ENCODE measurements at places on chromosomes 1 and 21.

GRCh38 chr1:71908871-71909390 is 373.4 kb downstream of the NEGR1 start:
- DNase-seq, result no peak

DNA sequence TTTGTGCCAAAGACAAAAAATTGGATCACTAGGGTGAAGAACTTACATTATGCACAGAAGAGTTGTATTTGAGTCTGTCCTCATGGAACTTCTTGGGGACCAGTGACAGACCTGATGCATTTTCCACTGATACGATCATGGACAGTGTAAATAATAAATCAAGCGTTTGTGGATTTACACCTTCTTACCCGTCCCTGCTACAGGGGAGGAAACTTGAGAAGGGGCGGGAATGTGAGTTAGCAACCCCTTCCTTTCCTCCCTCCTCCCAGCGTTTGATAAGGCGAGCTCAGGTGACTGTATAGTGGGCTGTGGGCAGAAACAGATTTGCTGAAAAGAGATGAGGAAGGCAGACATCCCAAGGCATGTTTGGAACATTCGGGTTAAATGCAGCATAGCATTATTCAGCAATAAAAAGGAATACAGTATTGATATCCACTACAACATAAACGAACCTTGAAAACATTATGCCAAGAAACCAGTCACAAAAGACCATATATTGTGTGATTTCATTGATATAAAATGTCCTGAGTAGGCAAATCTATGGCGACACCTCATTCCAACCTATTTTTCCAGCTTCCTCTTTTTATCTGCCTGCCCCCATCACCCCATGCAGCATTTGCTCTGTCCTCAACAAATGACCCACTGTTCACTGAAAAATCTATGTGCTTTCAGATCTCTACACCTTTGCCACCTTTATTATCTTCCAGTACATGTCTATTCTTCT is 128.7 kb downstream of the ZZZ3 start:
- no peak for DNase-seq

DNA sequence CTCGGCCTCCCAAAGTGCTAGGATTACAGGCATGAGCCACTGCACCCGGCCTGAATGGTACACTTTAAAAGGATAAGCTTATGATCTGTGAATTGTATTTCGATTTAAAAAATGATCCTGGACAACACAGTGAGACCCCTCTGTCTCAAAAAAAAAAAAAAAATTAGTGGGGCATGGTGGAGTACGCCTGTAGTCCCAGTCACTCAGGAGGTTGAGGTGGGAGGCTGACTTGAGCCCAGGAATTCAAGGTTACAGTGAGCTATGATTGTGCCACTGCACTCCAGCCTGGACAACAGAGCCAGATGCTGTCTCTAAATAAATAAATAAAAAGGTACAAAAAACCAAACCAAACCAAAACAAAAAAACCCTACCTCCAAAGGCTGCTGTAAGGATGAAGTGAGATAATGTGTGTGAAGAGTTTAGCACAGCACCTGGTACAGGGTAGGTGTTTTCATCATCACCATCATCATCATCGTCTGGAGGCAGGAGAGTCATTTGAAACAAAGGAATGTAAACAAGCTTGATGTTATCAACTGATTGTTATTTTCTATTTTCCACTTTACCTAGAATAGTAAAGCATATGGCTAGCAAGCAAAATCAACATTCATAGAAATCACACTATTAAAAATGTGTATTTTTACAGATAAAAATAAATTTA is 22.5 kb upstream of the HTR1D start:
- no peak for DNase-seq

- no peak for DNase-seq
Observed at GRCh38 chr1:7633506-7634245, 137.4 kb upstream of the VAMP3 start.

DNA sequence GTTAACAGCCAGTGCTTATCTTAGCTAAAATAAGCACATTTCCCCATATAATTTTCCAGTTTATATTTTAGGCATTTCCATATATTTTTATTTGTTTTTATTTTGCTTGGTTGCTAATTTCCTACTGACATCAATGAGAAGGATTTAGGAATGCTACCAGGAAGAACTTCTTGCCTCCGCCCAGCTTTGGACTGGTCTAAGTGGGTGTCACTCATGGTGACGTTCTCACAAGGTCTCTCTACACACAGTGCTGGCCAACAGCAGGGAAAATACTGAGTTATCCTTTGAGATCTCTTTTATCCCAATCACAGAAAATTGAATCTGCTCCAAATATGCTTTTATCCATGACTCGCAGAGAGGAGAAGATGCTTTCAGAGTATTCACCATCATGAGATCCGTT is 13.2 kb downstream of the MX1 start:
- DNase-seq, result no peak

DNA sequence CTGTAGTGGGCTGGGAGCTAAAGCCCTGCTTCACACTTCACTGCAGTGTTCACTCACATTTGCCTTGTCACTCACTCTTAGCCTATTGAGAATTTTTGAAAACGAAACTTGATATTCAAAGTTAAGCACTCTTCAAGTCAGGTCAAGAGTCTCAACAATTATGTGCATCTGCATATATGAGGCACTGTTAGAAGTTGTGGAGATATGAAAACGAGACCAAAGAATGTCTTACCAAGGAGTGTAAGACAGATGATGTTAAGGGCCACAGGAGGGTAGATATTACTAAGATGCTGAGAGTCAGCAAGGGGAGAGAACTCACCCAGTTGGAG is 64.7 kb upstream of the GJA8 start:
- DNase-seq, result no peak

DNA sequence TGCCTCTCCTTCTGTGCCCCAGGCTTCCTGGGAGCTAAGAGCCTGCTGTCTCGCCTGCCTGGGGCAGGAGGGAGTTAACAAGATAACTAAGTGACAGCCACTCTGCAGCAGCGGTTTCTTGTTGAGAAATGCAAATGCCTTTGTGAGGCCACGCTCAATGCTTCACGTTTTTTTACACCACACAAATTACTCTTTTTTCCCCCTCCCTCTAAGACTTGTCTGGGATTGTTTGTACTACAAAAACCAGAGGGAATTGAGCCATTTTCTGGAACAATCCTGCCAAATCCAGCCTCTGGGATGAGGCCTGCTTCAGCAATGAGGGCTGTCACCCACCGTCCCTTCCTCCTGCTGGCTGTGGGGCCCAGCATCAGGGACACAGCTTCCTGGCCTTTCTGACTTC is 119.6 kb downstream of the ACTL8 start:
- no peak for DNase-seq

DNA sequence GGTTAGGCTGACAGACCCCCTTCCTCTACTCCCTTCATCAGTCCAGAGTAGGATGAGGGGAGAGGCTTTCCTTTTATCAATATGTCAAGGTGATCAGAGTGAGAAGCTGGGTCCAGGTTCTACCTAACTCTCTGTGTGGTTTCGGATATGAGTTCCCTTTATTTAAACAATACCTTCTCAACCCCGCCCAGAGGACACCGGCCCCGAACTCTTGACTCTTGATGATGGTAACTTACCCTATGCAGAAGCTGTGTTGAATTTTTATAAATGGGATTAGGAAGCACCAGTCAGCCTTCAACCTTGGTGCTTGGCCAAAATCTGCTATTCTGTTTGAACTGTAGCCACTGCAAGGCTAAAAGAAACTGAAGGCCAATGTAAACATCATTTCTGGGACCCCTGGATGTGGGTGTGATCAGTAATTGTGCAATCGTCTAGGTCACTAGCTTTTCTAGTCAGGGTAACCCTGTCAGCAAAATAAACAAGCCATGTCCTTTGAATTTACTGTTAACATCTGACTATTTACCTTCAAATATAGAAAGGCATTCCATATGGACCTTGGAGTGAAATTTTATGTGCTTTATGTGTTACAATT is 398.3 kb downstream of the SEC16B start:
- no peak for DNase-seq

- no peak for DNase-seq
Observed at GRCh38 chr1:214901718-214902117, 180.8 kb upstream of the KCNK2 start.

DNA sequence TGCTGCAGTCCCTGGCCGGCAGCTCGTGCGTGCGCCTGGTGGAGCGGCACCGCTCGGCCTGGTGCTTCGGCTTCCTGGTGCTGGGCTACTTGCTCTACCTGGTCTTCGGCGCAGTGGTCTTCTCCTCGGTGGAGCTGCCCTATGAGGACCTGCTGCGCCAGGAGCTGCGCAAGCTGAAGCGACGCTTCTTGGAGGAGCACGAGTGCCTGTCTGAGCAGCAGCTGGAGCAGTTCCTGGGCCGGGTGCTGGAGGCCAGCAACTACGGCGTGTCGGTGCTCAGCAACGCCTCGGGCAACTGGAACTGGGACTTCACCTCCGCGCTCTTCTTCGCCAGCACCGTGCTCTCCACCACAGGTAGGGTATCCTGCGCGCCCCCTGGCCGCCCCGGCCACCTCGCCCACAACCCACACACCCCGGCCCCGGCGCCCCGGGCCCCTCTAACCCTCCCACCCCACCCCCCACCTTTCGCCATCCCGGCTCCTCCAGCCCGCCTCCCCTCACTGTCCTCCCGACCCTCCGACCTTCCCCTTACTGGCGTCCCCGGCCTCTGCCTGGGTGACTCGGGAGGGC is 352 bp downstream of the KCNK1 start:
- DNase-seq, result no peak

GRCh38 chr1:47663286-47663685 is 225.4 kb downstream of the FOXD2 start:
- no peak for DNase-seq
